AG08395 (cell line): ENCODE measurements at places on chromosomes 12 and 14.

DNA sequence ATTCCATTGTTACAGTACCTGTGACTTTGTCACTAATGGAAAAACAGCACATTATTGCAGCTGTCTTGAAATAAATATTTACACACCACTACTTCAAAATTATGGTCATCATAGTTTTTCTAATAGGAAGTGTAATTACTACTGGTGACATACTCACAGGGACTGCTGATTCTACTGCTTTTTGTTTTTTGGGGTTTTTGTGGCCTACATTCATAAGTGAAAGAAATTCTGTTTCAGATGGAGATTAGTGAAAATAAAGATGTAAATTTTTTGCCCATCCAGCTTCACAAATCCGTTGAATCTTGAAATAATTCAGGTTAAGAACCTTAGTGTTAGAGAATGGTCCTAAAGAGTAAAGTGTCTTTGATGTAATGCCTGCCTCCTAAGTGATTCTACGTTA is 17.5 kb downstream of the KNTC1 start:
- no peak for DNase-seq

GRCh38 chr12:110741341-110742095 is 1.2 kb downstream of the PPP1CC start:
- no peak for DNase-seq

DNA sequence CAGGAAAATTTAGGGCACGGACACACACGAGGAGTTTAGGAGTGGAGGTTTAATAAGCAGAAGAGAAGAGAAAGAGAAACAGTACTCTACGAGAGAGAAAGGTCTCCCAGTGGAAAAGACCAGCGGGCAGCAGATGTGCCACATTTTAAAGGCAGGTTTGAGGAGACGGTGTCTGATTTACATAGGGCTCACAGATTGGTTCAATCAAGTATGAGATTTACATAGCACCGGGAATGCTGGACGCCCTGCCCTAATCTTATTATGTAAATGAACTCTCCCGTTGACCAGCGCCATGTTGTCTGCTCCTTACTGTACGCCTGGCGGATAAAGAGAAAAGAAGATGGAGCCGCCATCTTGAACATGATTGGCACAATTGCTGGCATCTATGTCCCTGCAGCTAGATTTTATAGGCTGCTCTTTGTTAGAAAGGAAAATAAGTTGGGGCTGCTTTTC is 17.9 kb downstream of the NFKBIA start:
- DNase-seq, result no peak

GRCh38 chr12:120639771-120640721 is at the start of gene CABP1:
Gene CABP1 (plus strand): TSS chr12:120640626. CDS start chr12:120640686, 60 bp downstream.
- DNase-seq, result no peak
